Stimulated activated CD4-positive, alpha-beta T cell treated with anti-CD3 and anti-CD28 coated beads, Interleukin-1b, Interleukin-23, amount 100 ng/mL, for 1 hour (primary cell): ENCODE measurements at places on chromosomes 2 and 18.

DNA sequence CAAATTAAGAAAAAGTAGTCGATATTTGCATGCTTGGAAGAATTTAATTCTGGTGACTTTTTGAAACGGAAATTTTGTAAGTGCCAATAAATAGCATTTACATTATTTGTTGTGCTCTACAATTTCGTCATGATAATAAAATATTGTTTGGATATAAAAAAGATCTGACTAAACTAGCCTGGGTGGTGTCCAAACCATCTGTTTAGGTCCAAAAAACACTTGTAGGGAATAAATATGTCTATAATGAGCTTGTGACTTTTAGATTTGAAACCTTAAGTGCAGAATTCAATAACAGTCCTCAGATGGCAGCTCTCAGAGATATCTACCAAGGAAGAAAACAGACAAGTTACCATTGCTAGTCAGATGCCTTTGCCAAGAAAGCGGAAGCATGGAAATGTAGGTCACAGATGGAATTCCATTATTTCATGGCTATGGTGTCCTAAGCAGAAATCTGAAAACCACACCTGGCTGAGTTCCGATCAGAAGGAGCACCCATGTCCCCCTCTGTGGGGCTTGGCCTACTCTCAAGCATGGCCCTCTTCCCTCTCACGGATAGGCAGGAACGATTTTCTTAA, 731.1 kb downstream of the RNF144A start:
- DNase-seq, result no peak

GRCh38 chr18:27073404-27073830, 111.7 kb downstream of the CHST9 start:
- DNase-seq, result no peak

GRCh38 chr2:231053846-231054245, 2.8 kb upstream of the PSMD1 start:
- no peak for DNase-seq

DNA sequence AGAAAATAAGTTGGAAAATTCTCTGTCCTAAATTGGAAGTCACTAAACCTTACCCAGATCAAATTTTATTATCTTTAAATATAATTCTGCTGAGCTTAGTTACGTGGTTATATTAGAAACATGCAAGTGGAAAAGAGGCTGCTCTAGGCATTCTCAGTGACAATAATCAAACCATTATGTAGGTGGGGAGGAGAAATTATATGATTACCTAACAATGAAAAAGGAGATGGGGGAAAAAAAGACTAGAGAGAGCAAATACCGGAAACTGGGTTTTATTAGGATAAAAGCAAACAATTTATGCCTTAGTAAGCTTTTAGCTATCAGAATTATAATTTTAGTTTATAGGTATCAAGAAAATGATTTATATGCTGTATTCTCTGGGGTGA, 53.2 kb downstream of the PHLPP1 start:
- no peak for DNase-seq

GRCh38 chr2:79981316-79981715, 323.2 kb downstream of the LRRTM1 start:
- no peak for DNase-seq

- no peak for DNase-seq
These were observed 127.3 kb upstream of the HDAC4 start for GRCh38 chr2:239528146-239528545.

DNA sequence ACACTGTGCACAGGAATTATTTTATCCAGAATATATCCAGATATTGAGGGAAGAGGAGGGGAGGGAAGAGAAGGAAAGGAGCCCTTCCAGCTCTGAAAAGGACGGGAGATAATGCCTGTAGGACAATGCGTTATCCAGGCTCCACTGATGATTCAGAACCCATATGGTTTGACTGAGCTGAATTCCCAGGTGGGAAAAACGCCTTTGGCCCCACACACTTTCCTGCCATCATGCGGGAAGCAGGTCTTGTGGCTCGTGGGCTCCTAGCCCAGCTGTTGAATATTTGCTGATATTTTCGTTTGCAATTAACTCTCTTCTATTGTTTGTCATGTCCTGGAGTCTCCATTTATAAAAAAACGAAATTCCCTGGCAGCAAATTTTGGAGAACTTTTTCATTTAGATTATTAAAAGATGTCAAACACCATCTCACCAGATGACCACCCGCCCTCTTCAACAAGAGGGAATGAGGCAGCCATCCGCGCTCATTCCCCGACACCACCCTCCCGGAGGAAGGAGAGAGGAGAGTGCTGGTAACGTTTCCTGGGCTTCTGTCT, 8.9 kb downstream of the COL6A3 start:
- DNase-seq, result no peak

DNA sequence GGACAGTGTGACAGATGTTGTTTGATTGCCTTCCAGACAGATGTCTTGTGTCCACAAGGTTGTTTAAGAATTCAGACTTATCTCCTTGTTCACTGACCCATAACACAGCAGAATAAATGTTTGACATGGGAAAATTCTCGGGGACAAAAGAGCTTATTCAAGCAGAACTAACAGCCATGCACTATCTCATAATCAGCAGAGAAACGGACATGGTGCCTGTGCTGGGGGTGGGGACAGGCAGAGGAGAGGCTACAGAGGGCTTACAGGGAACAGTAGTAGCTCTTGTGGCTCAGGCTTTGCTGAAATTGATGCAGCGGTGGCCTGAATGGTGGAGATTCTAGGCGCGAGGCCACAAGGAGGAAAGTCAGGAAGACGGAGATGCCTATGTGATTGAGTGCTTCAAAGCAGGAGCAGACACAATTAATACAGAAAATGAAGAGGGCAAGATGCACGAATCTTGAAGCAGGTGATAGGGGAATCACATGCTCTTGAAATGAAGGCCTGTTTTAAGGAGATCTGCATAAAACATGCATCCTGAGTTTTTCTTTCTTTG, 62.0 kb upstream of the CAB39 start:
- DNase-seq, result no peak

- DNase-seq, result no peak
These were observed 73.7 kb downstream of the NCAPH start for GRCh38 chr2:96409081-96409819.

DNA sequence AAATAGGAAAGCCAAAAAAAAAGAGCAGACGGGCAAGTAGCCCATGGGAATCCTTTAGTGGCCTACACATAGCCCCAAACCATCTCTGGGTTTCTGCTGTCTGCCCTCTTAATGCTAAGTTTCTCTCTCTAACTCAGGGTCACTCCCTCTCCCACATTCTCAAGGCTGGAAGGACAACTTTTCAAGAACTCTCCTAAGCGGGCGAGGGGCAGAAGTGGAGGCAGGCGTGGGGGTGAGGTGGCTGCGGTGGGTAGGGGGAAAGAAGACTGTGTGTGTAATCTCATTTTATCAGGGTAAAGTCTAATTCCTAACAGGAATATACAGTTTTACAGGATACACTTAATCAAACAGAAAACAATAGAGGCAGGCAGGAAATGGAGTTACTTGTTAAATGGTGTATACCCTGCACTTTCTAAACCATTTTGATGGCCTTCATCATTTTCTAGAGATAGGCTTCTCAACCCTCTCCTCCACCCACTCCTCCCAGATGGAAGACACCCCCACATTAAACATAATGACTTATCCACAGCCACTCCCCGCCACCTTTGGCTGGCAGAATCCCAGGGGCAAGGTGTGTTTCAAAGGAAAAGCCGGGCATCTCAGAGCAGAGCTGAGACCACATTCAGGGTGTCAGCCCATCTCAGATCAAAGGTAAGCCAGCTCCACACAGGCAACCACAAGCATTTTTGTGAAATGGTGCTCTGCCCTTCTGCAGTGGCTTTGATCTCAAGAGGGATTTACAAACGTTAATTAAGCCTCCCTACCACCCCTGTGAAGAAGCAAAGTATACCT, 6.8 kb downstream of the SMAD7 start:
- no peak for DNase-seq

GRCh38 chr18:58251416-58251815, 207.4 kb downstream of the NEDD4L start:
- no peak for DNase-seq

DNA sequence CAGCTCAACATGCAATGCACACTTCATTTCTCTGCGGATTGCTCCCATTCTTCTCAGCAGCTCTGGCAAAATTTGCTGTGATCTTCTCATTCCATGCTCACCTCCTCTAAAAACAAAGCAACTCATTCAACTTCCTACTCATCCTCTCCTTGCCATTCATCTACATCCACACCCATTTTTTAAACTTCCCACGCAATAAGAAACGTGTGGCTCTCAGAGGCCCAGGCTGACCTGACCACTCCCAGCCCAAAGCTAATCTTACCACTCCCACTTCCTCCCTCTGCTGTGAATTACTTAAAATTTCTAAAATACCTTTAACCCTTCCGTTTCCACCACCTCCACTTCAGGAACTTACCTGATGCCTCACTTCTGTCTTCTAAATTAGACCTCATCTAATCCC, 15.2 kb downstream of the ABCB11 start:
- no peak for DNase-seq

GRCh38 chr2:37600735-37601134, 70.7 kb downstream of the CDC42EP3 start:
- no peak for DNase-seq

DNA sequence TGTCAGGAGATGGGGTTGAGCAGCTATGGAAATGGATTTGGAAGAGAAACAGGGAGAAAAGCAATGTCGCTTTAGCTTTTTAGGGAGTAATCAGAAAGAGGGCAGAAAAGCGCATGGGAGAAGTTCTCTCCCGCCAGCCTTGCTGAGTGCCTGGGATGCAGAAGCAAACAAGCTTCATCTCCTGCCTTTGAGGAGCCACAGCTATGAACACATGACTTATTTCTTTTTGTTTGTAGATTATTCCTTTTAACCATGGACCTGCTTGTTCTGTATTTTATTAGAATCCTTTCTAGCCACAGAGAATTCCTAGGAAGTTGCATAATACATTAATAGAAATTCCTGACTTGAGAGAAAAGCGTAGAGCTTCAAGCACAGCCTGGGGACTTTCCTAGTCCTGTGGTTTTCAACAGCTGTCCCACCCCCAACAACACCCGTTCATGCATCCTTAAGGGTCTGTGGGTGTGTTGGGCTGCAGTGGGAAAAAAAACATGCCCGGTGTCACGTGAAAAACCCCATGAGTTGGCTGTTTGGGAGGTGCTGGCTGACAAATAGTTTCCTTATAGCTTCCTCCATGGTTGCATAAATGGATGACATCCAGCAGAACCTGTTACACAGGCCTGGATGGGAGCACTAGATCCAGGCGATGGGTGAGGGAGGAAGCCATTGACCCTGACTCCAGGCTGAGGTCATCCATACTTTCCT, 14.9 kb downstream of the SLC9A4 start:
- no peak for DNase-seq

- DNase-seq, result no peak
These were observed 59.8 kb downstream of the KCTD1 start for GRCh38 chr18:26488417-26489009.

GRCh38 chr18:26468931-26469340, 79.4 kb downstream of the KCTD1 start:
- DNase-seq, result no peak

GRCh38 chr18:9609190-9609589, 5.2 kb downstream of the PPP4R1 start:
- no peak for DNase-seq

GRCh38 chr2:128324897-128325410, 6.3 kb upstream of the HS6ST1 start:
- DNase-seq, result no peak

- DNase-seq, result no peak
These were observed 199.4 kb downstream of the SPP2 start for GRCh38 chr2:234249873-234250272.

DNA sequence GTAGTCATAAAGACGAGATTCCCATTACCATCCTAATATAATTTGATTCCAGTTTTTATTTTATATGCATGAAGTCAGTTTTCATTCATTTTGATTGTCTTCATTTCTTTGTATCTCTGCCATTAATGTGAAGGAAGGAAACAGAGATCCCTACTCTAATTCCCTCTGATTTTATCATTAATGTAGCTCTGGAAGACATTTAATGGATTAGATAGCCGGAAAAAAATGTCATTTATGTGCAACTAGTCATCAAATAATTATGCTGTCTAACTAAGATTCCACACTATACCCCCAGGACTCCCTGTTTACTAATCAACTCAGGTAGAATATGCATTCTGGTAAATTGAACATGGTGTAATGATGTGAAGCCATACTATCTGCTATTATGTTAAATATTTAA, 19.9 kb downstream of the RHBDD1 start:
- no peak for DNase-seq

- DNase-seq, result no peak
These were observed 191.2 kb downstream of the MGAT5 start for GRCh38 chr2:134445116-134445515.

DNA sequence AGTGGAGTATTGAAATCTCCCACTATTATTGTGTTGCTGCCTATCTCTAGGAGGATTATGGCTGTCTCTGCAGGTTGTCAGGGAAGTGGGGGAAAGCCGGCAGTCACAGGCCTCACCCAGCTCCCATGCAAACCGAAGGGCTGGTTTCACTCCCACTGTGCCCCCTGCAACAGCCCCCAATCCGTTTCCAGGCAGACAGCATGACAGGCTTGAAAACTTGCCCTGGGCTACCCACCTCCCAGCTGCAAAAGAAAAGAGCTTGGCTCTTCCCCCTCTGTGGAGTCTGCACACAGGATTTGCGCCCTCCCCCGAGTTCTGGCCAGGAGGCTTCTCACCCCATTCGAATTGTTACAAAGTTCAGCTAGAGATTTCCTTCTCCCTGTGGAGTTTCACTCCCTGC, 87.4 kb upstream of the MSTN start:
- DNase-seq, result no peak

DNA sequence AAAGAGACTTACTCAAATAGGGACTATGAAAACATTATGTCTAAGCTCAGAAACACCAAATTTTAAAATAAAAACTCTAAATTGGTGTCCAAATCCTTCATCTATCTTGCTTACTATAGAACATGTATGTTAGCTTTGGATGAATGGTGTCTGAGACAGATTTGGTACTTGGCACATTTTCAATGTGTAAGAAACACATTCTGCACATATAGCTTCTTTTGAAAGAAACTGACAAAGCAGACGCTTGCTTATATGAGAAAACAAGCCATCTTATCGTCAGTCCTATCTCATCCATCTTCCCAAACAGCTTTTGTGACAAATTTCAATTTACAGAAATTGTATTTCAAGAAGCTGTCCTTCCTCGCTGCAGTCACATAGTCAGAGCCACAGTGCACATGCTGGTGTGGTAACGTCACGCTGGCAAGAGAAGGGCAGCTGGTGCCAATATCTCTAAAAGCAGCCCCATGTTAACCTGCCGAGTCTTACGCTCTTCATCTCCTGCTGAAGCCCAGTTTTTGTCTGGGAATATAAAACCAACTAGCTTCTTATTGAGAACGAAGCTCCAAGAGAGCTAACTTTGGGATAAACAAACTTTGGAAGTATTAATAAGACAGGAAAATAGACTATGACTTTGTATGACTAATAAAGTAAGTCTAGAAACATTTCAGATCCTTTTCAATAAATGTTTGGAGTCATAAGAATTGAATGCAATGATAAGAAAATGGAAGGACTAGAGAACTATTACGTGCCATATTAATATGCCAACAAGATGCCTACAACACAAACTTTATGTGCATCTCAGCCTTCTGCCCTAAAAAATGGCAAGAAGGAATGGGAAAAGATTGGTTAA, 74.9 kb upstream of the TFCP2L1 start:
- DNase-seq, result no peak

GRCh38 chr2:189657867-189658266, 3.4 kb upstream of the ASNSD1 start:
- DNase-seq, result no peak
